Stimulated activated CD4-positive, alpha-beta T cell treated with anti-CD3 and anti-CD28 coated beads, Interleukin-4, amount 100 ng/mL, for 24 hours (primary cell): ENCODE measurements at places on chromosomes 2 and 18.

DNA sequence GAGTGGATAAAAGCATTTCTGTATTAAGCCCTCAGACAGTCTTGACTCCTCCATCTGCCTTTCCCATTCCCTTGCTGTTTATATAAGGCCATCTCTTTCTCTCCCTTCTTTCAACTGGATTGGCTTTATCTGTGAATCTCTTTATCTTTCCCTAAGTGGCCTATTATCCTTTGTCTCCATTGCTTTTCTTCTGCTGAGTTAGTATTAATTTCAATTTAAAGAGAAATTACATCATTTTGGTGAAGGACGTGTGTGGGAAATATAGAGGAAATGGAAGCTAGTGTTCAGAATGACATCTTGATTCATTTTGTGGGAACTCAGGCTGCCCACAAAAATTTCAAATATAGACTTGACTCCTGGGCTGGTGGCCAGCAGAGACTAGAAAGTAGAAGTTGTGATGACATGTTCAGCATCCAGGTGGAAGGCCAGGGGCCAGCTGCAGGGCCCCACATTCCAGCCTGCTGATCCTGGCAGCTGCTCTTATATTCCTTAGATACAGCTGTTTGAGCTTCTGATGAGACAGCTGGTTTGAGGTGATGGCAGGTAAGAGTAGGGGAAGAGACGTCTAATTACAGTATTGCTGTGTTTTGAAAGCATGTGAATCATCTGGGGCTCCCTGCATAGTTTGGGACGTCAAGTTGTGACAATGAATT is 52.3 kb downstream of the DIS3L2 start:
- DNase-seq: no peak

DNA sequence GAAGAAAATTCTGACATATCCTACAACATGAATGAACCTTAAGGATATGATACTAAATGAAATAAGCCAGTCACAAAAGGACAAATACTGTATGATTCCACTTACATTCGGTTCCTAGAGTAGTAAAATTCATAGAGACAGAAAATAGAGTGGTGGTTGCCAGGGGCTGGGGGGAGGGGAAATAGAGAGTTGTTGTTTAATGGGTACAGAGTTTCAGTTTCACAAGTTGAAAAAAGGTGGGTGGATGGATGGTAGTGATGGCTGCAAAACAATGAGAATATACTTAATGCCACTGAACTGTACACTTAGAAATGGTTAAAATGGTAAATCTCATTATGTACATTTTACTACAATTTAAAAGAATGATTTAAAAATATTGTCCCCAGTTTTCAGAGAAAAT is 53.3 kb upstream of the NFU1 start:
- DNase-seq: peak; percentile 39

DNA sequence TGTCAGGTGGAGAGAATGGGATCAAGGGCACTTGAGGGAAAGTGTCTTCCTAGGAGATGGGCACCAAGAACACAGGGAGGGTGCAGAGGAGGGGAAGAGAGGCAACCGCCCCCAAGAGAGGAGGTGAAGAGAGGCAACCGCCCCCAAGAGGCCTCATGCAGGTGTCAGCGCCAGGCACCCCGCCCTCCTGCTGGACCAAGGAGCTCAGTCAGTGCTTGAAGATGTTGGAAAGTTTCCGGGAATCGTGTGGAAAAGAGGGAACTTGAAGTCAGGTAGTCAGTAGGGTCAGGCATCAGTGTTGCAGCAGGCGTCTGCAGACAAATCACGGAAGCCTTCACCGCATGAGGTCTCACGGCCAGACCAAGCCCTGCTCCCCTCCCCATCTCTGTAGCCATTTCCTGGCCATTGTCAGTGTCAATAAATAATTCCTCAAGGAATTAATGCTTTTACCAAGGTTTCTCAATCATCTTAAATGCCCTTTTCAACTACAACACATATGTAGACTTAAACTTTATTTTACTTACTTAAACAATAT is 353.1 kb downstream of the EIPR1 start:
- DNase-seq: no peak

DNA sequence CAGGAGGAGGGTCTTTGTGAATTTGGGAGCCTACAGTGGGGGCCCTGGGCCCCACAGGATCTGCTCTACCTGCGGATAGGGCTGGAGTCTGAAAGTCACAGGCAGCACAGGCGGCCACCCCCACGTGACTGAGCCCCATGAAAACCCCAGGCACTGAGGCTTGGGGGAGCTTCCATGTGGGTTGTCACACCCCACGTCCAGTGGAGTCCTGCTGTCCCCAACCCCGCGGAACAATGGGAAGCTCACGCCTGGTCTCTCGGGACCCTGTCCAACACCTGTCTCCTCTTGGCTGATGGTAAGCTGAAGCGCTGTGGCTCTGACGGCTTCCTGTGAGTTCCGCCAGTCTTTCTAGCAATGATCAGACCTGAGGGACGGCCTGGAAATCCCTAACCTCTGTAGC is 85.8 kb downstream of the PTGR3 start:
- DNase-seq: no peak

DNA sequence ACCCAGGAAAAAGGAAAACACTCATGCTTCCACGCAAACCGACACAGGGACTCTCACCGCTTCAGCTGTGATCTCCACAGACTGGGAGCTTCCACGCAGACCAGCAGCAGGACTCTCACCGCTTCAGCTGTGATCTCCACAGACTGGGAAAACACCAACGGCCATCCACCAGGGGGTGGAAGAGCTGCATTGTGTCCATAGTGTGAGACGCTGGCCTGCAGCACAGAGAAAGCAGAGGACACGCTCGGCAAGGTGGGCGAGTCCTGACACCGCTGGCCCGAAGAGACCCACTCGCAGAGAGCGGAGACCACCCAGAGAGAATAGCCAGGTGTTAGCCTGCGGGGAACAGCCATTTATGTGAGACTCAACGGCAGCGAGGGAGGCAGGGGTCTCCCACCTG is 42.5 kb upstream of the NFATC1 start:
- no peak for DNase-seq

- DNase-seq: no peak
These were observed 26.7 kb downstream of the ANKRD29 start for GRCh38 chr18:23636071-23636399.

DNA sequence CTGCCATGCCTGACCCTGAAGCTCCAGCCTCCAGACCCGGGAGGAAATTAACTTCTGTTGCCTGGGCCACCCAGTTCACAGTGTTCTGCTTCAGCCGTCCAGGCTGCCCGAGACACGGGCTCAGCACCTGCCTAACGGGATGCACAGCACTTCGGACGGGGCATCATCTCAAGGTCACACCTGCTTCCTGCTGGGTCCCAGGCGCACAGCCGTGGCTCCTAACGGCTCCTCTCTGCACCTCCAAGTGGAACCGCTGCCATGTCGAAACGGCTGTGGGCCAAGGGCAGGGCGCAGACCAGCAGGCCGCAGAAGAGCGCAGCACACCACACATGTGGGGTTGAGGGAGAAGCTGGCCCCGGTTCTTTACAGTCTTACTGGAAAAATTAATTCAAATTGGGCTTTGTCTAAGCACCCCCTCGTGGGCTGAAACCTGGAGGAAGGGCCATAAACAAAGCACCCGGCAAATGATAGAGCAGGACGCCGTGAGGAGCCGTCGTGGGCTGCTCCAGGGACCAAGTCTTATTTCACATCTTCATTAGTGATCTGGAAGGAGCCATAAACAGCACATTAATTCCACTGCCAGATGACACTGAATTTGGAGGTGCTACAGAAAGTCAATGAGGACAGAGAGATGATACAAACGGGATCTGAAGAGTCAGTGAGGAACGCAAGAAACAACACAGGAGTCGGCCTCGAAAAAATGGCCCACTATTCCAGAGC is 59.6 kb downstream of the EIPR1 start:
- DNase-seq: no peak

DNA sequence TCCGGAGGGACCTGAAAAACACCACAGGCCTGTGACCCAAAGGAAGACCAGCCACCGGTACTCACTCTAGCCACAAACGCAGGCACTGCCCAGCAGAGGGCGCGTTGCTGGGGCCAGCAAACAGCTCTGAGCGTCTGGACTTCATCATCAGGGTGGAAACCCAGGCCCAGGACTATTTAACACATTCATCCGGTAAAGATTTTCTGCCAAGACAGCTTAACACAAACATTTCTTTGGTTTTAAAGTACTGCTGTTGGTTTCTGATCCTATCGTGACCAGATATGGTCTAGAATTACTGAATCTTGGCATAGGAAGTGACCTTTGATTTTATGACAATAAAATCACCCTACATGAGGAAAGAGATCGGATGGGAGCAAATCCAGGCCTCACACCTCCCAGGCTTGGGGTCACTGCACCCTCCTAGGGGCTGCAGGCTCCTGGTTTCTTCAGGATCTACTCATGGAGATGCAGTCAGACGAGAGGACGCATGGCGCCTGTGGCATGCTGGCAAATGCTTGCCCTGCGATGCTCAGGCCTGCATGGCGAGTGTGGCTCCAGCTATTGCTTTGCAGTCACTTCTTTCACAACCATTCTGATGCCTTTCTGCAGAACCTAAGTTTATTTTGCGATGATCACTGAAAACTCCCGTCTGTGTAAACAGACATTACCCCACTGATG is 130.4 kb downstream of the COL4A4 start:
- DNase-seq: peak; percentile 14

DNA sequence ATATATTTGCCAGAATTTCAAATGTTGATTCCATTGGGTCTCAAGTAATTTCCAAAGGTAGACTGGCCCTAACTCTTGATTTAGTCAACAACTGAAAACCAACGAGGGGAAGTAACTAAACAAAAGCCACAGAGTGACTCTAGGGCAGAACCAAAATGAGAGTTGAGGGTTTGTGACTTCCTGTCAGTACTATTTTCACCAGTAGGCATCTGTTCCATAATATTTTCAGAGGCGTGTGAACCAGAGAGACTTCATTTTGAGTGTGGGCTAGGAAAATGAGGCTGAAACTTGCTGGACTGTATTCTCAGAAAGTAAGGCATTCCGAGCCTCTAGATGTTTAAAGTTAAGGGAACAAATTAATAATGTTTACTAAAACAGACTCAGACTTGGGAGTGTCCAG is 70.6 kb downstream of the GDF7 start:
- DNase-seq: no peak

- peak; percentile 77 for DNase-seq
These were observed 590.8 kb upstream of the ID2 start for GRCh38 chr2:8090748-8091700.

- DNase-seq: no peak
These were observed 28.3 kb upstream of the SLC40A1 start for GRCh38 chr2:189608795-189609422.

DNA sequence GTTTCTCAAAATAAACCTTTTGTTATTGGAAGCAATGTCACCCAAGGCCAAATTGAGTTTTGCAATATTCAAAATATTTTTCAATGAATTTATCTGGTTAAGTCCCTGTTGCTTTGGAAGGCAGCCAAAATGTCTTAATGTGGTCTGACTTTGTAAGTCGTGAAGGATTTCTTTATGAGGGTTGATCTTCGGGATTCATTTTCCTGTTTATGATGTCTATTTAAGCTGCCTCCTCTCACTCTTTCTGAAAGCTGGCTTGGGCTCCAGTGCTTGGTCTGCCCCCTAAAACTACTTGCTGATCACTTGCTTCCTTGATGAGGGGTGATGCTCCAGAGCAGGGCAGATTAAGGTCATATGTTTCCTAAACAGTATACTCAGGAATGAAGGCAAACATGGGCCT is 141.1 kb downstream of the ANTXR1 start:
- DNase-seq: no peak

DNA sequence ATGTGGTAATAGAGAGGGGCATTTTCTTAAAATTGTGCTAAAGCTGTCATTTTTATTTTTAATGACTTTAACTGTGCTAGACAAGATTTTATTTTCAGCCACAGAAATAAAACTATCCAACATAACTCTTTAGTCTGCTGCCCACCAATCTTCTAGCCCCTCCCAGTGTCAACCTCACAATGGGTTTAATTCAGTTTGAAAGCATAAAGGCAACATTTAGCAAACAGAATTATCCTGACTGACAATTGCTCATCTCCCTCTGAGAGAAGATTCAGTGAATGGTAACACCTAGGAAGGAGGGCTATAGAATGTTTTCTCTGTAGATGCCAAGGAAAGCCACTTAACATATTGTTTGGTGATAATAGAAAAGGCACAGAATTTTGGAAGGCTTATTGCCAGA is 5.2 kb downstream of the ERMN start:
- DNase-seq: no peak

DNA sequence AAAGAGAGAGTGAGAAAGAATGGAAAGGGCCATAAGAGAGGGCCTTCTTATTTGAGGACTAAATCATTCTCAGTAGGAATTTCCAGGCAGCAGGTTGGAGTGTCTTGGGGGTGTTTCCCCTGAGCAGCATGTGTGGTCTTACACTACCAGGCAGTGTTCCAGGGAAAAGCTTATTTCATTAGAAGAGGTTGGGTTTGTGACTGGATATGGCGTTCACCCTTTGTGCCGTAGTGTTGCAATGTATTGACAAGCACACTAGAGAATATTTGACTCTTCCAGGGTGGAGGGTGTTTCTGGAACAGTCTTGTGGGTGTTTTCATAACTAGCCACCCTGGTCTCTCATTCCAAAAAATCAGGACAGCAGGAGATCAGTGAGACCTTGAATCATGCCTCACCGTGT is 105.5 kb downstream of the NRP2 start:
- DNase-seq: no peak

DNA sequence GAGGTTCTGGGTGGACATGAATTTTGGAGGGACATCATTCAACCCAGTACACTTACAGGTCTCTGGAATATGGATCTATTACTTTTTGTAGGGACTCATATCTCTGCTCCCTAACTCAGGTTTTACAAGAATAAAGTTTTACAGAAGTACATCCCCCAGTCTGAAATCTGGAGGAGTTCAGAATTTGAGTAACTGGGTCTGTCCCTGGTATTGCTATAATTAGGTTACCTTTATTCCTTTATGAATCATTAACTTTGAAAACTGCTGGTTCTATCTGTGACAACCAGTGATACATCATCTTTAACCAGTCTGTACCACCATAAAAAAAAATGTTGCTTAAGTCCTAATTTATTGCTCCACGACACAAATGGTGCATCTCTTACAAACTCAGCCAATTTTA is 59.9 kb downstream of the INSIG2 start:
- DNase-seq: no peak

DNA sequence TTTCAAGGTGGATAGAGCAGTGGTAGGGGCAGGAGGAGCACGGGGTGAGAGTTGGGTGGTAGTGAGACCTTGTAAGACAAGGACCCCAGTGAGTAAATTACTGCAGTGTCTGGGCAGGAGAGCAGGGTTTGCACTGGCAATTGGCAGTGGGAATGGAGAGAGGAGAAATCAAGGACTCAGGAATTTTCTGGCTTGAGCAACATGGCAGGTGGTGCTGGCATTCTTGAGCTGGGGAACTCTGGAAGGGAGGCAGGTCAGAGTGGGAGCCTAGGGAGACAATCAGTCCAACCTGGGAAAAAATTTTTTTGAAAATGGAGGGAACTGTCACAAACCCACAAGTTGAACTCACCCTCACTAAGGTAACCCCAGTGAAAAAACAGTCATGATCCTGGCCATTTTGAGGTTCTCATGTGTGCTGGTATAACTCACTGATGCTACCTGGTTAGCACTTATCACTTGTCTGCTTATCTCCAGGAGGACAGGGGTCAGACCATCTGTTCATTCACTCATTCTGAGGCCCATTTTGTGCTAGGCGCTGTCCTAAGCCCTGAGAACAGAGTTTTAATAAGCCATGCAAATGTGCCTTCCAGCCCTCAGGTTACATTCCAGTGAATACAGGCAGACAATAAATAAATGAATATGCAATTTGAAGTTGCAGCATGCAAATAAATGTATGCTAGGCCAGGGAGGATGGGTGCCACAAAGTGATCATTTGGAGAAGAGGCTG is 92.2 kb upstream of the SEC11C start:
- no peak for DNase-seq
